ENCODE measurements at places on chromosomes 5 and 9. TPM values are rescaled to one million over a fixed set of nuclear protein-coding genes. Genes with fewer than 3 reads are reported as not detected.

GRCh38 chr5:72955143-72955767, 586 bp upstream of the FCHO2 start:
- no peak for DNase-seq

DNA sequence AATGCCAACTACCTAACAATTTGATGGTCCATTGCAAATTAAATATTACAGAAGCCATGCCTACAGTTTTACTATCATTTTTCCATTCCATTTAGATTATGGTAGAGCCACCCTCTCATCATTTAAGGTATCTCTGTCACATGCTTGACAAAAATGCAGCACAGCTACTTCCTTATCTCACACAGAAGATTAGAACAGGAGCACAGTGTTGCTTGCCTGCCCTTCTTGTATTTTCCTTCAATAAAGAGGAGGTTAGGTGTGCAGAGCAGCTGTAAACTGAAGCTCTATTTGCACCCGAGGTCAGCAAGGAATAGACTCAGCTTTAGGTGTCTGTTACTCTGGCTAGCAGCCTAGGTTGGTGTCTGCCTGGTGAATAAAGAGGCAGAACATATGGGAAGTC, 51.5 kb upstream of the ATP10B start:
- no peak for DNase-seq

GRCh38 chr5:138967791-138968448, 92.8 kb upstream of the LRRTM2 start:
- peak; percentile 47 for DNase-seq

GRCh38 chr5:154829589-154830218, 20.7 kb downstream of the FAXDC2 start:
- DNase-seq, result no peak

- no peak for DNase-seq
Measured at GRCh38 chr9:93219692-93220091, 35.8 kb downstream of the WNK2 start.

GRCh38 chr9:89175828-89176261, 2.8 kb downstream of the SHC3 start:
- no peak for DNase-seq

GRCh38 chr5:78634634-78635033, 13.9 kb downstream of the LHFPL2 start:
- no peak for DNase-seq

GRCh38 chr9:82091100-82091499, 102.5 kb downstream of the SPATA31D1 start:
- DNase-seq, result no peak

GRCh38 chr9:88691091-88691490, 156.1 kb downstream of the NXNL2 start:
- DNase-seq, result no peak

- no peak for DNase-seq
Measured at GRCh38 chr9:136599811-136600660, 54.2 kb upstream of the NOTCH1 start.

DNA sequence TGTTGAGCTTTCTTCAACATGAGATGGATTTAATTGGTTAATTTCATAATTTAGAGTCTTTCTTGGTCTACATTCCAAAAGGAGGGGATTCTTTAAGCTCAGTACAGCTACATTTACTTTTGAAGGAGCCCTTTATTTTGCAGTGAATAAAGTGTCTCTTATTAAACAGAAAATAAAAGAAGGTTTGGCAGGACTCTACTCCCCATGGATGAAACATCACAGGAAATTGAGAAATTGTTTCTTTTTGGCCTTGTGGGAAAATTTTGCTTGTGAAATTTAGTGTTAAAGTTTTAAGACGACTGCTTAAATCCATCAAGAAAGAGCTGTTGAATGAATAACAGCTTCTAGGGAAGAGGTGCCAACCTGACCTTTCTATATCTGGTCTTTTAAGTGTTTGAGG, 187.7 kb downstream of the NTRK2 start:
- DNase-seq, result no peak

DNA sequence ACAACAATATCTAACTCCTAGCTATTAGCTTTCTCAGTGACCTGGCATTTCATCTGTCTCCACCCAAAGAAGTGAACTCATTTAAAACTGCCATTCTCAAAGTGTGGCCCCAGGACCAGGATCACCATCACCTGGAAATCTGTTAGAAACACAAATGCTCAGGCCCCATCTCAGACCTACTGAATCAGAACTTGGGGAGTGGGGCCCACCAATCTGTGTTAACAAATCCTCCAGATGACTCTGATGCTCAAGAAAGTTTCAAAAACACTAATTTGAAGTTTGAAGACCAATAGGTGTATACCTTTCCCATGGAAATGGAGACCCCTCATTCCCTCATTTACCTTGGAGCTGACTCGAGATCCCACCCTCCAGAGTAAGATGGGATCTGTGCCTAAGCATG, 72.3 kb downstream of the PRELID2 start:
- DNase-seq, result no peak

GRCh38 chr9:108093773-108094675, 604.5 kb upstream of the KLF4 start:
- no peak for DNase-seq

DNA sequence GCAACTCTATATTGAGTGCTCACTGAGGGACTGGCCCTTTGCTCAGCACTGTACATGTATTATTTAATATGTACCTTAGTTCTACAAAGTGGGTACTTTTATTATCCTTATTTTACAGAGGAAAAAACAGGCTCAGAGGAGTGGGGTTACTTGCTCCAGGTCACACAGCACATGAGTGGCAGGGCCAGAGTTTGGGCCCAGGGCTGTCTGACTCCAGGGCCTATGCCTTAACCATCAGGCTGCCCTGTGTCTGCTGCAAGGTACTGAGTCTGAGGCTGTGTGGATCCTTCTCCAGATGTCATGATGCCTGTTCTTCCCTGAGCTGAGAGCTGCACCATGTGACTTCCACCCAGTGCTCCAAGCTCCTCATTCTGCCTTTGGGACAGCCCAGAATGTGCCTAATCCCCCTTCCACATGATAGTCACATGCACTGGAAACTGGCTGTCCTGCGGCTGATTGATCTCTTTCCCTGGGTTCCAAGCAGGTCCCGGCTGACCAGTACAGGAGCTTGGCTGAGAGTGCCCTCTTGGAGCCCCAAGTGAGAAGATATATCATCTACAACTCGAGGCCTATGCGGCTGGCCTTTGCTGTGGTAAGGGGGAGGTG, 15.4 kb downstream of the TMEM268 start:
- no peak for DNase-seq

Gene NR5A1
- 46.5 TPM for polyA plus RNA-seq

Gene GGTA1
- 11.2 TPM for polyA plus RNA-seq

Gene CCDC192
- not detected for polyA plus RNA-seq

Gene TMEM232
- polyA plus RNA-seq, result 0.16 TPM

Gene PPP2R2B
- polyA plus RNA-seq, result 0.86 TPM

Gene PCAT7
- polyA plus RNA-seq, result not detected

Measured in spleen (tissue), 13 donors.